ENCODE measurements at places on chromosomes 13 and 19.

- DNase-seq: no peak
These were observed 8.4 kb downstream of the COL5A3 start for GRCh38 chr19:10001899-10002298.

GRCh38 chr13:108895220-108895704 is 265.9 kb downstream of the MYO16 start:
- no peak for DNase-seq

- no peak for DNase-seq
These were observed 831 bp upstream of the CBARP start for GRCh38 chr19:1238369-1239303.

DNA sequence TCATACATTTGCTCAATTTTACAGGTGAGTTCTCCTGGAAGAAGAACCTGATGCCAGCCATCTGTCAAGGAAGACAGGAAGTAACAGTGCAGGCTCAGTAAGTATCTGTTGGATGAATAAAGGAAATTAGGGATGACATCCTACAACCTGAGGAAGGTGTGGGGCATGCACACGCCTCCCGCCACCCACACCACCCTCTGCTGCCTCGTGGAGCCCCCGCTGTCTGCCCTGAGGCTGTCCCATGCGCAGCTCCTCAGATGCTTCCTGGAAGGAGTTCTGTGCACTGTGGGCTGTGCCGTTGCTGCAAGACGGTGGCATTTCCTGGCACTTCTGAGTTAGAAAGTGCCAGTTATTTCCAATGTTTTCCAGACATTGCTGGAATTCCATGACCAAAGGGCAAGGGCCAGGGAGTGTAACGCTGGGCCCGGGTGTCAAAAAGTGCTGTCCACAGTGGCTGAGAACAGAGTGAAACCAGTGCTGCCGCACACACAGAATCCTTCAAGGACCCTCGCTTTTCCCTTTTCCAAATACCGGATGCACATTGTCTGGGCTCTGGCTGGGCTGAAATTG is 4.2 kb upstream of the TEX29 start:
- DNase-seq: no peak

DNA sequence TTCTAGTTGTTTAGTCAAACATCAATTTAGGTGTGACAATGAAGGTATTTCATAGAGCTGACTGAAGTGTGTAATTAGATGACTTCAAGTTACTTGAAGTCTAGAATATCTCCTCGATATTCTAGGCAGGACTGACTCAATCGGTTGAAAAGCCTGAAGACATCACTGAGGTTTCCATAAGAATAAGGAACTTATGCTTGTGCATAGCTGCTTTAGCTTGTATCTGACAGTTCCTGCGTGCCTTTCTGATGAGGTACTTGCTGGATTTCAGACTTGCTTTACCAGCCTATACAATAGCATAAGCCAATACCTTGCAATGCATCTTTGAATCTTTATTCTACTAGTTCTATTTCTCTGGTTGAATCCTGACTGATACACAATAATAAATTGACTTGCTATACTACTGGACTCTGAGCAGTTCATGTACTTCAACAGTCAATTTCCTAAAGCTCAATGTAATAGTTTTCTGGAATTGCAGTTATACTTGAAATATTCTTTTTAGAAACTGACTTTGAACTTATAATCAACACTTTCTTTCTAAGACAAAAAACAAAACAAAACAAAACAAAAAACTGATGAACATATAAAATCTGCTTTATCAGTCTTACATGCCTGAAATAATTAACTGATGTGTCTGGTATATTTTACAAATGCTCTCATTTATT is 1534.8 kb downstream of the SLITRK5 start:
- DNase-seq: no peak

Data from BJ (cell line).